ENCODE measurements at places on chromosomes 12 and 14.

DNA sequence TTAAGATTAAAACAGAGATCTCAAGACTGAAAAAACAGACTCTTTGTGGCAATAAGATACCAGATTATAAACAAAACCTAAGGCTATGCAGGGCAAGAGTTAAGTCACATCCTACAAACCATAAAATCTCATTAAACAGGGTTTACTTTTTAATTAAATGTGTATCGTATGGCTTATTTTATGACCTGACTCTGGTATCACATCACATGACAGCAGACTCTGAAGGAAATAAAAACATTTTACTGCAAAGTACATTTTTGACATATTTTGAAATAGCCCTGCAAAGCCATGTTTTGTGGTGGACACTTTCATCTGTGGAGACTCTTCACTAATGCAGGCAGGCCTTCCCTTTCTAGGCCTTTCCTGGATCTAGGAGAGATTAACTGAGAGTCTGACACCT is 327.6 kb upstream of the CLEC14A start:
- no peaks in the 10 kb centered on the region for H3K4me1 ChIP-seq
- H3K4me3 ChIP-seq = no peak overlapping the region
- H3K27ac ChIP-seq = no peak overlapping the region
- H3K36me3 ChIP-seq = no peaks in the 10 kb centered on the region
- no peaks in the 10 kb centered on the region for H3K27me3 ChIP-seq

GRCh38 chr12:120999191-121000120 is 16.8 kb downstream of the C12orf43 start:
- peaks cover 4% of the 10 kb centered on the region for H3K36me3 ChIP-seq
- H3K27ac ChIP-seq = no peak overlapping the region
- no peaks in the 10 kb centered on the region for H3K27me3 ChIP-seq
- peak; percentile 40 for DNase-seq

DNA sequence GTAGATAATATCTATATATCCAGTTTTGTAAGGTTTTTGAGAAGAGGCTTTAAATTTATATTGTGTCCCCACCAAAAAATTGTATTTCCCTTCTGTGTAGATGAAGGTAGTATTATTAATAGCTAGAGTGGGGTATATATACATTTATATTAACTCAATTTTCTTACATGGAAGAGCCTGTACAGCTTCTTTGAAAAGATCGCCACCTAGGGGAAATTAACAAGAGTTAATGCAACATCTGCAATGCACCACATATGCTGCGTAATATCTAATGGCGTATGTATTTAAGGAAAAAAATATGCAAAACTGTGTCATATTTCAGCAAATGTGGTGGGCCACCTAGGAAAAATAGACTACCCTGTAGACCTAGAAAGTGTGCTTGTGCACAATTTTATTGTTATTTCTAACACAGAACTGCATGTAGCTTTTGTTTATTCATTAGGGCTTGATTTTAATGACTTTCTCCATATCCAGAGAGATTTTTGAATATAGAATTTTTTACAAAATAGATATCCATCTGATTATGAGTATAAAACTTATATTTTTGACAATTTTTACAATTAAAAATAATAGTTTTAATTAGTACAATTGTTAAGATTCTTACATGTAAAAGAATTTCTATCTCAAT is 14.0 kb downstream of the CCER1 start:
- no peak overlapping the region for H3K27ac ChIP-seq
- H3K27me3 ChIP-seq = no peaks in the 10 kb centered on the region
- DNase-seq = peak; percentile 52

GRCh38 chr12:65175385-65175784 is 6.0 kb downstream of the LEMD3 start:
- no peak overlapping the region for H3K4me3 ChIP-seq
- H3K4me1 ChIP-seq = peaks cover 5% of the 10 kb centered on the region
- H3K36me3 ChIP-seq = peaks cover 6% of the 10 kb centered on the region
- DNase-seq = no peak
- no peak overlapping the region for H3K27ac ChIP-seq

DNA sequence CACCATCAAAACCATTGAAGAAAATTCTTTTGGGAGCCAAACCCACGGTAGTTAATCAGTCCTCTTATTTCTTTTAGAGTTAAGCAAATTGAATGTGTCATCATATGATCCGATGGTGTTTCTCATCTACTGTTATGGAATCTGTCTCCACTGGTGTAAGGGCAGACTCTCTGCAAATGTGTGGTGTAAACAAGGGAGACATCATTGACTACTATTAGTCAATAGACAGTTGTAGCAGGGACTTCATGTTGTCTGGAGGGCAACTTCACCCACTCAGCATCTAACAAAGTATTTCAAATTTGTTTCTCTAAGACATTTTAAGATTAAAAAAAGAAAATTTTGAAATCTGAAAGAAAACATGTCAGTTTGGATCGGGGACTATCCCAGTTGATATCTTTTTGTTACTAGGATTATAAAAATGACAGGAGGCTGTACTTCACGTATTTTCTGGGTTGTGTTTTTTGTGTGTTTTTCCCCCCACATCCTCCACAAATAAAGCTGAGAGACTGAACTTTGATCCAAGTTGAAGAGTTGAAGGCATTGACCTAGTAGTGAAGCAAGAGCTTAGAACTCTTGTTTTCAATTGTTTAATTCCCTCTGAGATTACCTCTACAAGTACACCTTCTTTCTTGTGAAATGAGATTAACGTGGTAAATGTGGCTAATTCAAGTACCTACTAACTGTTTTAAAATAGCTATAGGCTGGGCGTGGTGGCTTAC is 4.0 kb downstream of the GOLGA5 start:
- H3K4me3 ChIP-seq = no peak overlapping the region
- peaks cover 19% of the 10 kb centered on the region for H3K36me3 ChIP-seq
- peaks cover 6% of the 10 kb centered on the region for H3K4me1 ChIP-seq
- H3K27me3 ChIP-seq = no peaks in the 10 kb centered on the region
- no peak for DNase-seq
- no peak overlapping the region for H3K27ac ChIP-seq

Data from astrocyte (in vitro differentiated cells and primary cell).